Stimulated activated CD4-positive, alpha-beta T cell treated with anti-CD3 and anti-CD28 coated beads, TNF-alpha, amount 100 ng/mL, for 1 hour (primary cell): ENCODE measurements at places on chromosomes 11 and 22.

DNA sequence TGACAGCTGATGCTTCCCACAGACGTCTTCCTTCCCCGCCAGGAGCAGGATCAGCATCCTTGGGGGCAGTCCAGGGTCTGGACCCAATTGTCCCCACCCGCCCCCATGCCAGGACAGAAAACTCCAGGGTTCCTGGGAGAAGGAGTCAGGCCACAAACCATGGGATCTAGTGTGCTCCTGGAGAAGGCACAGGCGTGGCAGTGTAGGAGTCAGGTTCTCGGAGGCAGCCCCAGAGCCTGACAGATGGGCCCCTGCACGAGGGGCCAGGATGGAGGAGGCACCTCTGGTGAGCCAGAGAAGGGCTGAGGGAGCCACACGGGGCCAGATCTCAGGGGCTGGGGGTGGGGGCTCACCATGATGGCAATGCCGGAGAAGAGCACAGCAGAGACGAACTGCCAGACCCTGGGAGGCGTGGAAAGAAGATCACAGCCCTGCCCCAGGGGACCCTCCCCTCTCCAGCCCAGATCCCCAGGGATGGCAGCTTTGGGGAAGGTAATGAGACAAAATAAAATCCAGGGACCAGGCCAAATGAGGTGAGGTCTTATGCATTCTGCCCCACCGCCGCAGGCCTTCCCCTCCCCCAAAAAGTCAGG, 13.6 kb downstream of the TP53I11 start:
- no peak for DNase-seq

- no peak for DNase-seq
Observed at GRCh38 chr22:37184816-37185541, 3.1 kb downstream of the C1QTNF6 start.

DNA sequence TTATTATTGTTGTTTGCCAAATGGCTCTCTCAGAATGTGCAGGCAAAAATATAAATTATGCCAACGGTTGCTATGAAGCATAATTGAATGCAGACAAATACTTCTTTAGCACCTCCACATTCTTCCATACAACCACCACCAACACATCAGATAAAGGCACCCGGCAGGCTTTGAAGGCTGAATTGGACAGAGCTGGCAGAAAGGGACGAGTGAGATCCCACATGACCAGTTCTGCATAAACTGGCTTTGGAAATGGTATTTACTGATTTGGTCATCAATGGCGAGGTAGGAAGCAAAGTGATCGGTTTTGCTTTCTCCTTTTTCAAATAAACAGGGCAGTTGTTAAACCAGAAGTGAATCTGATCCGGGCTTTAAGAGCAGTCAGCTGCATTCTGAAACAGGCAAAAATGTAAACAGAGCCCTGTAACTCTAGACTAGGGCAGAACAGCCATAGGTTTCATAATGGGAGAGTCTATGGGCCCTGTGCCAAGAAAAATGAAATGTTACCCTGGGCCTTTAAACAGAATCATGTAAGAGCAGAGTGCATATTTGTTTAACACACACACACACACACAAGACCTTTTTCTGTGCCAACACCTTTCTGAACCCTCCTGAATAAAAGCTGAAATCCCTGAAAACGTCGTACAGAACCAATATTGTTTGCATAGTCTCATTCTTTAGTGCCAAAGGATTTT, 97.7 kb downstream of the MPPED2 start:
- DNase-seq = no peak

DNA sequence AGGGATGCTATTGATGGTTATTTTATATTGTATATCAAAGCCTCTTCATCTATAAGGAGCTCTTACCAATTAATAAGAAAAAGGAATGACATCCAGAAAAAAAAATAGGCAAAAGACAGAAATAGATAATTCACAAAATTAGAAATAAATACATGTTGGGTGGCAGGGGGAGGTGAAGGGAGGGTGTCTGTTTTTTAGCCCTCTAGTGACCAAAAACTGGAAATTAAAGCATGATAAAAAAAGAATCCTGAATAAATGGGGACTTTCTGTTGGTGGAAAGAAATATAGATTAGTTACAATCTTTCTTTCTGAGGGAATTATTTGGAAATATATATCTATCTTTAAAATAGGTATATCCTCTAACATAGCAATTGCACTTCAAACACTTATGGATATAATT, 42.0 kb upstream of the TTC36 start:
- no peak for DNase-seq

DNA sequence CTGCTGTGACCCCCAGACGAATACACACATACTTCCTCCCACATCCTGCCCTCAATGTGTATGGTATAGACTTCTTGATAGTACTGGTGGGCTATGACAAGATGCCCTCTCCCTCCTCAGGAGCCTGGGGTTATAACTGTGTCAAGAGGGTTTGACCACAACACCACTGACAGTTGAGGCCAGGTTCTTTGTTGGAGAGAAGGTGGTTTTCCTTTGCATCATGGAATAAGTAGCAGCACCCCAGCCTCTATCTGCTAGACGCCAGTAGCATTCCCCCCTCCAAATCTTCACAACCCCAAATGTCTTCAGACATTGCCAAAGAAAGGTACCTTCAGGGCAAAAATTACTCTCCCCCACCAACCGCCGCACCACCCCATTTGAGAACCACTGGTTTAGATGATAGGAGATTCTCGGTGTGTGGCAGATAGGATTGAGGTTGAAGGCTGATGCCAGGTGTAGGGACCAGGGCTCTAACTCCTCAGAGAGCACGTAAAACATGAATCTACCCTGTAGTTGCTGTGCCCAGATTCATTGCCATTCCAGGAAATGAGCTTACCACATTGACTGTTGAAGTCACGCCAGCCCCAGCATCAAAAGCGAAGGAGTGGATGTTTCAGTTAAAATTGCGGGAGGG, 5.5 kb upstream of the MYO18B start:
- DNase-seq = no peak

- no peak for DNase-seq
Observed at GRCh38 chr11:73176145-73176873, 34.2 kb upstream of the FCHSD2 start.
